ENCODE measurements at places on chromosomes 2 and 18. TPM values are rescaled to one million over a fixed set of nuclear protein-coding genes. Genes with fewer than 3 reads are reported as not detected.

IL36A gene
- not detected for polyA plus RNA-seq

TMEM185B gene
- 5.2 TPM for polyA plus RNA-seq

EPB41L3 gene
- polyA plus RNA-seq, result 53.3 TPM

UGT1A6 gene
- polyA plus RNA-seq, result not detected

DNA sequence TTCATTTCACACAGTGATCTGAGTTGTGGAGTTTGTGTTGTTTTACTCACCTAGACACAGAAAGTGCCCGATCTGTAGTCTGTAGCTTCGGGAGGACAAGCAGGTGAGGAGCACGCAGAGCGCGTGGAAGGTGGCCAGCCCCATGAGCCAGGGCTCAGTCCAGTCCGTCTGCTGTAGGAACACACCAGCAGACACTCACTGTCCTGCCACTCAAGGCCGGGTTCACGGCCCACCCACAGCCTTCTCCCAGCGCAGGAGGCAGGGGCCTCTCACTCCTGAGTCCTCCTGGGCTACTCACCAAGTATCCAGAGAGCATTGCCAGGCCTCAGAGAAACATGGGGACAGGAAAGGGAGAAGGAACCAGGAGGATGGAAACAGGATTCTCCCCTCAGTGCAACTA lies 1.7 kb downstream of the TMEM18 start:
- H3K36me3 ChIP-seq, result peaks cover 12% of the 10 kb centered on the region
- H3K27me3 ChIP-seq, result no peaks in the 10 kb centered on the region
- peak; percentile 34 for DNase-seq
- H3K27ac ChIP-seq, result no peak overlapping the region
- peaks cover 31% of the 10 kb centered on the region for H3K4me1 ChIP-seq
- H3K4me3 ChIP-seq, result no peak overlapping the region

GRCh38 chr2:201357221-201357620 lies at the start of gene FLACC1:
FLACC1 (minus strand) TSS chr2:201357345; CDS start chr2:201351404, 5,941 bp downstream.
- DNase-seq, result peak; percentile 82
- no peaks in the 10 kb centered on the region for H3K27me3 ChIP-seq
- no peaks in the 10 kb centered on the region for H3K36me3 ChIP-seq
- H3K4me1 ChIP-seq, result no peaks in the 10 kb centered on the region
- H3K4me3 ChIP-seq, result no peak within 1 kb of the TSS

DNA sequence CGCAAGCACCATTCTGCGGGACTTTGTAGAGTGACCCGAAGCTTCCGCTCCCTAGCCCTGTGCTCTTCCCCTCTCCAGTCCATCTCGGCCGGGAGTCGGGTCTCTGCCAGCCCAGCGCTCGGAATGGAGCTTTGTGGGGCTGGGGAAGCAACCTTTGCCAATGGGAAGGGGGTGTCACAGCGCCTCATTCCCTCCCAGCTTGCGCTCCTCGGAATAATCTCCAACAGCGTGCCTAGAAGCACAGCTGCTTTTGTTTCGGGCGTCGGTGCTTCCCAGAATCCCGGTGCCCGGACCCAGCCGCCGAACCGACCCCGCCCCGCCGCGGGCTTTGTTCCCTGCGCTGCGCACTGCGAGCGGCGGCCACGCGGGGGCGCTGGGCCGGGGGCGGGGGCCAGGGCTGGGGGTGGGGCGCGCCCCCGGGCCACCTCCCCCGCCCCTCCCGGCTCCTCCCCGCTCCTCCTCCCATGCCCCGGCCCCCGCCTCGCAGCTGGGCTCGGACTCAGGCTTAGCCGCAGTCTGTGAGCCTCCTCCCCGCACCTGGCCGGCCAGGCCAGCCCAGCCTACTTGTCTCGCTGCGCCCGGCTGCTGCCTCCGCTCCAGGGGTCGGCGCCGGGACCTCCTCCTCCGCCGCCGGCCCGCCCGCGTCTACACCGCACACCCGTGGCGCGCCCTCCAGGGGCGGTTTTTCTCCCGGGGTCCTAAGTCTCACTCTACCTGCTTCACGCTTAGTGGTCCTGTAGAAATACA lies 77.7 kb upstream of the SMAD2 start:
- H3K4me3 ChIP-seq, result peak overlapping the region; percentile 93
- no peaks in the 10 kb centered on the region for H3K27me3 ChIP-seq
- peaks cover 10% of the 10 kb centered on the region for H3K4me1 ChIP-seq
- DNase-seq, result peak; percentile 80
- H3K36me3 ChIP-seq, result no peaks in the 10 kb centered on the region

DNA sequence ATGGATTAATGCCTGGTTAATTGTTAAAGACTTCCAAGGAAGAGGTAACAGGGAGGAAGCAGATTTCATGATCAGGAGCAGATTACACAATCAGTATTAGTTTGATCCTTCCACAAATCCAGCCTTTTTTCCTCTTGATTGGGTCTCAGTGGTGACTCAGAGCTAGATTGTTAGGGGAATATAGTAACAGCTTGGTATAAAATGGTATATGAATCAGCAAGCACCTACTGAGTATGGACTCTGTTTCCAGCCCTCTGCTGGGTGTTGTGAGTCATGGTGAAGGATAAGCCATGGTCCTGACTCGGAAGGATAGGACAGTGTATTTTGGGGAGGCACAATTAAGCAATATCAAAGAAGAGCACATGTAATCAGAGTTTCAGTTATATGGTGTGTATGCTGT lies 272.4 kb upstream of the DPP10 start:
- no peaks in the 10 kb centered on the region for H3K36me3 ChIP-seq
- no peaks in the 10 kb centered on the region for H3K27me3 ChIP-seq
- H3K4me1 ChIP-seq, result no peaks in the 10 kb centered on the region
- H3K27ac ChIP-seq, result no peak overlapping the region
- no peak for DNase-seq

DNA sequence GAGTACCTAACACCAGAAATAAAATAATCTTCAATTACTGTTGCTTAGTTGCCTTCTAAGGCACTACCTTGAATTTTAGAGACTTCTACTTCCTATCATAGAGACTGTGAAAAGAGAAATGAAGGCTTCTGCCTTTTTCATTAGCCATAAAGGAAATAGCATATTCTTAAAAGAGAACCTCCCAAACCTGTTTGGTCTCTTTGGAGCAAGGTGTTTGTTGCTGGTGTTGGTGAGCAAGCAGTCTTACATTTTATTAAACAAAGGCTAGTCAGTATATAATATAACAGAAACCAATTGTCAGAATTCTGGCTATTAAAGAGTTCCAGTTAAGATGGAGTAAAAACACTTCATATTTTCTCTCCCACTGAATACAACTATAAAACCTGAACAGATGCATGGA lies 116.4 kb downstream of the TAF4B start:
- no peaks in the 10 kb centered on the region for H3K4me1 ChIP-seq
- DNase-seq, result no peak
- no peaks in the 10 kb centered on the region for H3K27me3 ChIP-seq
- H3K27ac ChIP-seq, result no peak overlapping the region
- no peak overlapping the region for H3K4me3 ChIP-seq

- no peak for DNase-seq
- H3K36me3 ChIP-seq, result no peaks in the 10 kb centered on the region
- no peak overlapping the region for H3K27ac ChIP-seq
Observed at GRCh38 chr18:25289001-25289631, 62.9 kb downstream of the ZNF521 start.

GRCh38 chr2:171523088-171524017 lies 1.1 kb downstream of the CYBRD1 start:
- H3K36me3 ChIP-seq, result no peaks in the 10 kb centered on the region
- H3K27me3 ChIP-seq, result no peaks in the 10 kb centered on the region
- peak; percentile 85 for DNase-seq
- H3K4me1 ChIP-seq, result peaks cover 24% of the 10 kb centered on the region
- H3K4me3 ChIP-seq, result peak overlapping the region; percentile 98

GRCh38 chr2:226352941-226353560 lies 446.6 kb downstream of the IRS1 start:
- no peaks in the 10 kb centered on the region for H3K4me1 ChIP-seq
- DNase-seq, result no peak
- no peaks in the 10 kb centered on the region for H3K36me3 ChIP-seq
- no peaks in the 10 kb centered on the region for H3K27me3 ChIP-seq

GRCh38 chr2:86347401-86347800 lies 10.0 kb upstream of the REEP1 start:
- H3K4me3 ChIP-seq, result no peak overlapping the region
- no peaks in the 10 kb centered on the region for H3K36me3 ChIP-seq
- DNase-seq, result no peak
- no peaks in the 10 kb centered on the region for H3K4me1 ChIP-seq
- no peaks in the 10 kb centered on the region for H3K27me3 ChIP-seq
- H3K27ac ChIP-seq, result no peak overlapping the region

GRCh38 chr18:13449651-13450050 lies 231.1 kb downstream of the LDLRAD4 start:
- H3K4me3 ChIP-seq, result no peak overlapping the region
- no peaks in the 10 kb centered on the region for H3K36me3 ChIP-seq
- peaks cover 48% of the 10 kb centered on the region for H3K4me1 ChIP-seq
- no peak for DNase-seq
- H3K27ac ChIP-seq, result no peak overlapping the region

DNA sequence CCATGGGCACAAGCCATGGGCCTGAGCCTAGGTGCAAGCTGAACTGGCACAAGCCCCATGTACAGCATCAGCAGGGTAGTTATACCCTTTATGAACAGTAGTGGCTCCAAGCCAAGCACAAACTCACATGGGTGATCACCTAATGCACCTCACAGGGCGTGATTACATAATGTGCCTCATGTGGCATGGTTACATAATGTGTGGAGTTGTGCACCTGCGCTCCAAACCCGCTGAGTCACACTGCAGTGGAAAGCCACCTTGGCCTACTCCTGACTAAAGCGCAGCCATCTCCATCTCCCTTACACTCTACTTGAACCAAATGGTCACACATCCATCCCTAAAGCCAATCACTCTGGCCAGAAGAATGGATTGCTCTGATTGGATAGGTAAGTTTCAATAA lies 279.7 kb downstream of the MBD2 start:
- no peak overlapping the region for H3K27ac ChIP-seq
- H3K36me3 ChIP-seq, result no peaks in the 10 kb centered on the region
- no peaks in the 10 kb centered on the region for H3K4me1 ChIP-seq
- no peaks in the 10 kb centered on the region for H3K27me3 ChIP-seq
- DNase-seq, result no peak

GRCh38 chr2:152062125-152063091 lies 36.4 kb downstream of the CACNB4 start:
- H3K4me3 ChIP-seq, result no peak overlapping the region
- peak; percentile 35 for DNase-seq
- no peaks in the 10 kb centered on the region for H3K36me3 ChIP-seq

DNA sequence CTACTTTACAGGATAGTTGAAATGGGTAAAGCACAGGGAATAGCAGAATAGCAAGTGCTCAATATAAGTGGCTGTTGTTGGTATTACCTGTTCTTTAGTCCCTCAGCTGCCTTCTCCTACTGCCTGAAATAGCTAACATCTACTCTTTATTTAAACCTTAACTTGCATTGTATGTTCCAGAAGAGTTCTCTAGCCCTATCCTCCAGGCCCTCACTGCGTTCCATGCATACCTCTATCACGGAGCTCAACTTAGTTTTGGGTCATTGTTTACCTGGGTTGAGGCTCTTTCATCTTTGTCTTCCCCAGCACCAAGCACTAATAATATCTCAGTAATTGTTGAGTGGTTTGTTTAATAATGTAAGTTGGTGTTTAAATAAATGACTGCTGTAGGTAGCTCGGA lies 242.2 kb upstream of the FANCL start:
- H3K27ac ChIP-seq, result no peak overlapping the region
- H3K36me3 ChIP-seq, result no peaks in the 10 kb centered on the region
- no peaks in the 10 kb centered on the region for H3K4me1 ChIP-seq

GRCh38 chr2:20481798-20482405 lies 35.0 kb downstream of the RHOB start:
- no peak overlapping the region for H3K4me3 ChIP-seq

DNA sequence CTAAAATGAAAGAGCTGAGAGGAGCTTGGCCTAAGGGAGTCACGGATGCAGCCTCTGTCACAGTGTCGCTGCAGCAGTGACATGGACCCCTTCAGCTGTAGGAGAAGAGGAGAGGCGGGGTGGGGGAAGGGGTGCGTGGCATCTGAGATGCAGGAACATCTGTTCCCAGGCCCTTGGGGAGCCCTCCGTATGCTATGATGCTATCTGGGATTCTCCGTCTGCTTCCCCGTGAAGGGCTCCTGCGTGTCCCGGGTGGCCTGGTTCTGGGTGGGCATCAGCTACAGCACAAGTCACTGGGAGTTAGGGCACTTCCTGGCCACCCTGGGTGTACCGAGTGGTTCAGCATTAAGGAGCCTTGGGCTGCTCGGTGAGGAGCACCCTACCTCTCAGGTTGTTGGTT lies 35.6 kb upstream of the B3GNT7 start:
- no peaks in the 10 kb centered on the region for H3K27me3 ChIP-seq
- H3K4me1 ChIP-seq, result no peaks in the 10 kb centered on the region
- no peaks in the 10 kb centered on the region for H3K36me3 ChIP-seq
- H3K27ac ChIP-seq, result no peak overlapping the region

DNA sequence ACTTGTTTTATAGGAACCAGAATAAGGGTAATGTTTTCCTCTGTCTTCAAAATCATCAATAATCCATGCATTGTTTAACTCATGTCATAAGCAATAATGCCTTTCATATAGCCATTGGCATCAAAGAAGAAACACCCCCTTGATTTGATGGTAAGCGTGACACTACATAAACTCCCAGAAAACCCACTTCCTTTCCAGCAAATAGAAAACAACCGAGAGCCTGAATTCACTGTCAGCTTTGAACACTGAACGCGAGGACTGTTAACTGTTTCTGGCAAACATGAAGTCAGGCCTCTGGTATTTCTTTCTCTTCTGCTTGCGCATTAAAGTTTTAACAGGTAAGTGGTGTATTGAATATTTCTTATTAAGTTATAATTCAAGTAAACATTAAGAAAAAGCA lies at the start of gene ICOS:
ICOS (plus strand) TSS at position 229 of the 400 bp plus-strand sequence; CDS start at position 281, 52 bp downstream.
- H3K27me3 ChIP-seq, result no peaks in the 10 kb centered on the region
- DNase-seq, result no peak
- H3K36me3 ChIP-seq, result no peaks in the 10 kb centered on the region
- H3K27ac ChIP-seq, result no peak within 1 kb of the TSS
- H3K4me1 ChIP-seq, result no peaks in the 10 kb centered on the region

- no peak for DNase-seq
- H3K4me3 ChIP-seq, result no peak overlapping the region
- peaks cover 19% of the 10 kb centered on the region for H3K4me1 ChIP-seq
- H3K36me3 ChIP-seq, result no peaks in the 10 kb centered on the region
Observed at GRCh38 chr2:25323042-25323514, 18.6 kb downstream of the DNMT3A start.

DNA sequence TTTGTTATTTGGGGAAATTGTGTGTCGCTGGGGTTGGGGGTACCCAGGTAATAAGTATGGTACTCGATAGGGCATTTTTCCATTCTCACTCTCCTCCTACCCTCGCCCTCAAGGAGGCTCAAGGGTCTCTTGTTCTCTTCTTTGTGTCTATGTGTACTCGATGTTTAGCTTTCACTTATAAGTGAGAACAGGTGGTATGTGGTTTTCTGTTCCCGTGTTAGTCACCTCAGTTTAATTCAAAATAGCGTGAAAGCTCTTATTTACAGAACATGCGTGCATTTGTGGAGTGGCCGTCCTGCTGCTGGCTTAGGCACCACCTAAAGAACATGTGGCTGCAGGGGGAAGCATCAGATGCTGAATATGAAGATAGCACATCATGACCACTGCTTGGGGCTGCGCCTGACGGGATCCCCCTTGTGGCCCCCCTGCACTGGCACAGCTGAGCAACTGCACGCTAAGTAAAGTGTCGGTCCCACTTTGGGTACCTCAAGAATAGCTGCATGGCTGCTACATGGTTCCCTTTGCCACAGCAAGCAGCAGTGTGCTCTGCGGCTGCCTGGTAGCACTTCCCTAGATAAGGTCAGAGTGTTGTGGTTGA lies 569.0 kb downstream of the DCDC2C start:
- H3K27me3 ChIP-seq, result no peaks in the 10 kb centered on the region
- no peak overlapping the region for H3K27ac ChIP-seq
- no peaks in the 10 kb centered on the region for H3K36me3 ChIP-seq
- H3K4me3 ChIP-seq, result no peak overlapping the region
- H3K4me1 ChIP-seq, result no peaks in the 10 kb centered on the region

Measured in adrenal gland (tissue), 19 donors.